ENCODE measurements at places on chromosomes 1 and 21. TPM values are rescaled to one million over a fixed set of nuclear protein-coding genes. Genes with fewer than 3 reads are reported as not detected.

The OMA1 gene
- total RNA-seq = 18.0 TPM

The NTNG1 gene
- total RNA-seq = 0.27 TPM

The KRTAP12-2 gene
- not detected for total RNA-seq

The ERVH48-1 gene
- not detected for total RNA-seq

The EXTL1 gene
- 1.5 TPM for total RNA-seq

The CD84 gene
- total RNA-seq = 2.6 TPM
